Activated T-cell treated with anti-CD3 and anti-CD28 coated beads, Interleukin-2, amount 50 U/mL, for 72 hours (primary cell): ENCODE measurements at places on chromosomes 13 and 19.
A peak's percentile ranks its signal among the peaks of the same experiment; 100 is the strongest.

DNA sequence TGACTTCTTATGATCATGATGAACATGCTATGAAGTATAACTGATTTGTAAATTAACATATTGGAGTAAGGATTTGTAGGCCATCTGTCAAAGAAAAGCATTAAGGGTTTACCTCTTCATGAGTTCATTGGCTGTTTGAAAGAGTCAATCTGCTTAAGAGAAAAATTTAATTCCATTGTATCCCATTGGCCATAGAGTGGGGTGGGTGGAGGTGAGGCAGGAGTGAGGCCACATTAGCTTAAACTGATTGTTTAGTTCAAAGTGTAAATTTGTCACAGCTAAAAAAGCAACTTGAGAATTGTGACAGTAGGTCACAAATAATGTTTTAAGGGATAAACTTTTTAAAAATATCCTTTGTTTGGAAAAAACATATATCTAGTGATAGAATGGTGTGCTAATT lies 11.4 kb downstream of the GPR180 start:
- DNase-seq: no peak

DNA sequence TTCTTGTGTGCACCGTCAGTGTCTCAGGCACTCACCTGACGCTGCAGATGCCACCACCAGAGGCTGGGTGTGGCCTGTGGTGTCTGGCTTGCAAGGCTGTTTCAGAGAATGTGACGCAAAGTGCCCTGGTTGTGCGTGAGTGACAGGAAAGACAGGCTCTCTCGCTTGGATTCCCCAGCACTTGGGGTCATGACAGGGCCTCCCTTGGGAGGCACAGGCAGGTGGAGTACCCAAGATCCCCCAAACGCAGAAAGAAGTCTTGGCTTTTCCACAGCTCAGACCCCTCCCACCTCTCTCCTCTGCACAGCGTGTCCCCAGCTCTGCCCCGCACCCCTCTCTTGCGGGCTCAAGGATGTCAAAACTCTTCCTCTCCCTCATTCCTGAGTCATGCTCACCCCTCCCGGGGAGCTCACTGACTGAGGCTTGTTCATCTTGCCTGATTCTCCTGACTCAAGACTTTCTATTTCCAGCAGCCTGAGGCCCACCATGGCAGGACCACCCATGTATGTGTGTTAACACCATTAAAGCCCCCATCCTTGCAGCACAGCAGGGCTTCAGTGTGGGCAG lies 21.0 kb downstream of the DHX34 start:
- no peak for DNase-seq

- no peak for DNase-seq
These were observed 11.6 kb downstream of the PNPLA6 start for GRCh38 chr19:7547159-7547558.

DNA sequence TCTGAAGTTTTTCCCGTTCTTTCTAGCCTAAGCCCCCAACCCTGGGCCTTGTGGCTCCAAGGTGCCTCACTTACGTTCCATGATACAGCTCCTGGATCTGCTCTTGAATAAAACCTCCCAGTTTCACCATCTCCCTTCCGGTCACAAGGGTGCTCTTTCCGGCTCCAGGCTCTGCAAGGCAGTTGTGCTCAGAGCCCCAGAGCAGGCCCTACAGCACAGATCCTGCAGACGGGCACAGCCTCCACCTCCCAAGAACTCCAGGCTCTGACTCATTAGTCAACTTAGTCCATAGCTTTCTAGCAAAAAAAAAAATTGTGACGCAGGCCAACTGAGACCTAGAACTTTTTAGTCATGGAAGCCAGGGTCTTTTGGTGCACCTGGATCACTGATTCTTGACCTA lies 33.9 kb upstream of the SLC7A10 start:
- DNase-seq: no peak

DNA sequence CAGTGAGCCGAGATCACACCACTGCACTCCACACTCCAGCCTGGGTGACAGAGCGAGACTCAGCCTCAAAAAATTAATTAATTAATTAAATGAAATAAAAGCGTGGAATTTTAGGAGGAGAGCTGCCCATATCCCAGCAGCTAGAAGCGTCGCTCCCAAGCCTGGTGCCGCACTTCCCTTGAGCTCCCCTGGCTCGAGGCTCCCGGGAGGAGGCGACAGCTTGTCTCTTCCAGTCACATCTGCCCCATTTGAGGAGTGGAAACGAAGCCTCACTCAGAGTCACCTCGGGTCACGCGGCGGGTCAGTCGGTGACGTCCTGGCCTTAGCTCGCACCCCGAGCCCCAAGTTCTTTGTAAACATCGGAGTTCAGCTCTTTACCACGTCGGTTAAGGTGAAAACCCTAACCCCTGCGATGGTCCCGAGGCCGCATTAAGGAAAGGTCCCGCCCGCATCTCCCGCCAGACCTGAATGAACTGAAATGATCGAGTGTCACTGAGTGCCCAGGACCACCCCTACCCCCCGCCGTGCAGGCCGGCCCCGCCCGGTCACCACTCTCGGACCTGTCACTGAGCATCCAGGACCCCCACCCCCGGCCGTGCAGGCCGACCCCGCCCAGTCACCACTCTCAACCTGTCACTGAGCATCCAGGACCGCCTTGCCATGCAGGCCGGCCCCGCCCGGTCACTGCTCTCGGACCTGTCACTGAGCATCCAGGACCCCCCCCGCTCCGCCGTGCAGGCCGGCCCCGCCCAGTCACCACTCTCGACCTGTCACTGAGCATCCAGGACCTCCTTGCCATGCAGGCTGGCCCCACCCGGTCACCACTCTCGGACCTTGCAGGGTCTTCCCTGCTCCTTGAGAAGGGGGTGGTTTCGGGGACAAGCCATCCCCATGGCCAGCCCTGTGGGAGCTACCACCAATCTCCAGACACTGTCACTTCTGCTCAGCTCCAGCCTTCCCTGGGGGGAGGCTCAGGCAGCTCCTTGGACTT lies 176.9 kb downstream of the KDM4B start:
- DNase-seq: no peak

DNA sequence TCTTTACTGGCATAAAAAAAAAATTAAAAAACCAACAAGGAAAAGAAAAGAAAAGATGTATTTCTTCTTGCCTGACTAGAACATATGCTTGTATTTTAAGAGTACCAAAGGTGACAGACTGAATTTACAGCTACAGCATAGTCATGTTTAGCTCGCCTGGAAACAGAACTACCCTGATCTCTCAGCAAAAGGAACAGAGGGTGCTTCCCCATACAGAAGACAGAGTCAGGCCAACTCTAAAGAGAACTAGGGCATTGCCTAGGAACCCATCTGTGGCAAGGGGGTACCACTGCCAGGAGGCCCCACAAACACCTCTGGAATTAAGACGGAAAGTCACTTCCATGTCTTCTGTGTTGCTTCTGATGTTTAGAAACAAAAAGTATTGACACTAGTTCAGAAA lies 252.1 kb upstream of the STARD13 start:
- DNase-seq: no peak

- DNase-seq: no peak
These were observed 750.6 kb downstream of the DIAPH3 start for GRCh38 chr13:59413126-59413525.

DNA sequence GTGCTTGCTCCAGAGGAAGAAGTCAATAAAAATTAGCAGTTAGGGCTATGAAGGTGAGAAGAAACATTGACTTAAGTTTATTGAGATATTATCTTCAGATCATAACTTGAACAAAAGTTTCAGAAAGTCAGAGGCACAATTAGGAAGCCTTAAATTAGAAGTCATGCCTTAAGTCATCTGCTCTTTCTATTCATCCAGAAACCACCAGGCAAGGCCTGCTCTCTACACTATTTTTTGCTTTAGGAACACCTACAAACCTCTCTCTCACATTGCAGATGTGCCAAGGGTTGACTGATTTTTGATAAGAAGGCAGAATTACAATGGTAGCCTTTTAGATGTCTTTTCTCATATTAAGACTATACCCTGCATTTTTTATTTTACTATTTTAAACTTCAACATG lies 268.7 kb downstream of the SPRY2 start:
- DNase-seq: no peak

DNA sequence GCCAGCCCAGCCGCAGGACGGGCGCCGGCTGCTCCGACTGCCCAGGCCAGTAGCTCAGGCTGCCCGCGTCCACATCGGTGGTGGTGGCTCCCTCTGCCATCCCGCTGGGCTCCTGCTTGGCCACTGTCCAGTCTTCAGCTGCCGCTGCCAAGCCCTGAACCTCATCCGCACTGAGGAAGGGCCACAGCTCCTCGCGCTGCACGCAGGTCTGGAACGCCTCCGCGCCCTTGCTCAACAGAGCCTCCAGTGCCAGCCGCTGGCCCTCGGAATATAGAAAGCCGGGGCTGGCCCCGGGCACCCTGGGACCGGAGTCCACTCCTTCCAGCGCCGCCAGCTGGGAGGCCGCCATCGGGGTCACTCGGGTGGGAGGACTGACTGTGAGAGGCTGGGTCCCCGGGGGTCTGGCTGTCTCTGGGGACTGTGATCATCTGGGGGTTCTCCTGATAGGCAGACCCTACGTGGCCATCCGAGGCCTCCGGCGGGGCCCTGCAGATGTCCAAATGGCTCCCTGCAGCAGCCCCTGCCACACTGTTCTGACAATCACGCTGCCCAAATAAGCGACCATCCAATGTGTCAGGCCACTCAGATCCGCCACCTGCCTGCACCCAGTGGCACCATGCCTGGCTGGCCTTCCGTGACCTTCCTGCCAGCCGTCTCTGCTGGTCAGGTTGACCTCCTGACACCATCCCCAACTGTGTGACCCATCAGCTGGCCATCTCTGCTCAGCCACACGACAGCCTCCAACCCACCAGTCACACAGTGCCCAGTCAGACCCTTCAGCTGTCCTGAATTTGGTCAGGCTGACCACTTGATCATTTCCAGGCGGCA lies 1.6 kb downstream of the FAM83E start:
- DNase-seq: no peak

DNA sequence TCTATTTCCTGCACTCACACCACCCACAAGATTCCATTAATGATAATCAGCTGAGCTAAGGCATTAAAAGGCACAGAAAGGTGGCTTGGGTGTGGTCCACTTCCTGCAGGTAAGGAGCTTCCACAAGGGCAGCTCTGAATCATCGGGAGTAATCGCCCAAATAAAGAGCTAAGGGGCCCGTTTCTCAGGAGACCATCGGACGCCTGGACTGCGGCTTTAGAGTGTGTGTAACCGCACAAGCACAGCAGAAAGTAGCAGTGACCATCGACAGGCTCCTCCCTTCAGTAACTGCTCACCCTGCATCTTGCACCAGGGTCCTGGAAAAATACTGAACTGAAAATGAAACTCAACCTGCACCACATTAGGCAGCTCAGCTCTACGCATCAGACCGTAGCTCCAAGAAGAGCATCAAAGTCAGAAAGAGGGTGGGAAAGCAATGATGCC lies 6.0 kb downstream of the STK24 start:
- DNase-seq: peak; percentile 49

- DNase-seq: no peak
These were observed 97.8 kb downstream of the KLF12 start for GRCh38 chr13:74036373-74036772.

DNA sequence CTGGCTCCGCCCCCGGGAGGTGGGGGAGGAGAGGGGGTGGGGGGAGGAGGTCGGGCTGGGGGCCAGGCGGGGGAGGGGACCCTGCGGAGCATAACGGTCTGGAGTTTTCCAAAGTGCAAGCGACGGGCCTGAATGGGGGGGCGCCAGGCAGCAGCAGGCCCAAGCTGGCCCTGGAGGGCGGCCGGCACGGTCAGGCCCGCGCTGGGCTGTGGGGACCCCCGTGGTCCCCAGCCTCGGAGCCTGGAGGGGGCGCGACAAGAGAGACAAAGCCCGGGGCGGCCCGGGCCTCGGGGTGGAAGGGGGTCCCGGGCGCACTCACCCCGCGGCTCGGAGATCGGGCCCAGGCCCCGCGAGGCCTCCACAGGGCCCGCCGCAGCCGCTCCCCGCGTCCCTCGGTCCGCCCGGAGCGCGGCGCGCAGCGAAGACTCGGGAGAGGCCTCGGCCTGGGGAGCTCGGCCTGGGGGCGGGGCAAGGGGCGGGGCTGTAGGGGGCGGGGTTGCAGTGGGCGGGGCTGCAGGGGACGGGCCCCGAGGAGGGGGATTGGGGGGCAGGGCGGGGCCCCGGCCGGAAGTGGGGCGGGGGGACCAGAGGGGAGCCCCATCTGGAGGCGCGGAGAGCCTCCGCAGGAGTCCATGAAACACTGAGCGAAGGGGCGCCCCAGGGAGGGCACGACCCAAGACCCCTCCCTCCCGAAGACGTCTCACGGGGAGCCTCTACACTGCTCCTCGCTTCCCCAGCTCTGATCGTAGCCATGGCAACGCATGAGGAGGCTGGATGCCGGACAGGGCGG lies 47.6 kb downstream of the PTPRS start:
- DNase-seq: peak; percentile 39

DNA sequence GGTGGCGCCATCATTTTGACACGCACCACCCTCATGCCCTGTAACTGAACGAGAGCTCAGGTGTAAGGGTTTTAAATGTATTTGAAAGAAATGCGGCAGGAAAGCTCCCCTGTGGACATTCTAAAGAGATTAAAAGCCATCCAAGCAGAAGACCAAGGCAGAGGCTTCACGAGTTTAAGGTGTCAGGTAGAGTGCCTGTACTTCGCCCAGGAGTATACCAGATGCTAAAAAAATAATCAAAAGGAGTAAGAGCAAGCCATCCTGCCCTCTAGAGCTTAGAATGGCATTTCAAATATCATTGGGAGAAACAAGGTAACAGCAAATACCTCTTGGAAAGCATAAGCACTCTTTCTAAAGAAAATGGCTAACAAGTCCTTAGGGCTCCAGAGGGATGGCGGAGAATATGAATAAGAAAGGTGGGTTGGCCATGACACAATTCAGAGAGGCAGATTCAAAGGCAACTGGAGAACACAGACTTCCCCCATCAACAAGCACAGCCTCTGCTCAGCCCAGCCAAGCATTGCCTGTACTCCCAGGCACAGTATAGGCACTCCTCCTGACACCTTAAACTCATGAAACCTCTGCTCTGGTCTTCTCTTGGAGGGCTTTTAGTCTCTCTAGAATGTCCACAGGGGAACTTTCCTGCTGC lies 447.6 kb downstream of the SUCLA2 start:
- no peak for DNase-seq

DNA sequence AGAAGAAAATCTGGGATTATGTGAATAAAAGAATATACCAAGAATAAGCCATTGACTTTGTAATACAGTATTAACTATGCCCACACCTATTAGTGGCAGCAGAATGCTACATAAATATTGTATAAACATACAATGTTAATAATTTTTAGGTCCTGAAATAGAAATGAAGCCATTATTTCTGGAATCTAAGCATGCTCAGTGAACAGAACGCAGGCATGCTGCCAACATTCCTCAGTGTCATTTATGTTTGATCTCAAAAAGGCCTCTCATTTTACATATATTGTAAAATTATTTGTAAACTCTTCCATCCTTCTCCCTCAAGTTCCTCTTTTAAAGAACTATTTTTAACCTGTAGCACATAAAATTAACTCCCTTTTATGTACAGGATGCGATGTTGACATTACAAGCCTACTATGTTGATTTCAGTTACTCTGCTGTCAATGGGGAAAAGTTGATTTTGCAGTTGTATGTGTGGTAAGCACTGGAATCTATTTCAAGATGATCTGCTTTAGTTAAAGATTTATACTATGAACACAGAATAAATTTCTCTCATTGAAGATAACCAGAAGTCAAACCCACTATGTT lies 118.8 kb downstream of the VWA8 start:
- no peak for DNase-seq

GRCh38 chr13:71871844-71872243 lies 4.8 kb upstream of the DACH1 start:
- DNase-seq: no peak

- no peak for DNase-seq
These were observed 31.5 kb downstream of the KLF5 start for GRCh38 chr13:73090116-73090822.
